ENCODE measurements at places on chromosomes 5 and 9.

DNA sequence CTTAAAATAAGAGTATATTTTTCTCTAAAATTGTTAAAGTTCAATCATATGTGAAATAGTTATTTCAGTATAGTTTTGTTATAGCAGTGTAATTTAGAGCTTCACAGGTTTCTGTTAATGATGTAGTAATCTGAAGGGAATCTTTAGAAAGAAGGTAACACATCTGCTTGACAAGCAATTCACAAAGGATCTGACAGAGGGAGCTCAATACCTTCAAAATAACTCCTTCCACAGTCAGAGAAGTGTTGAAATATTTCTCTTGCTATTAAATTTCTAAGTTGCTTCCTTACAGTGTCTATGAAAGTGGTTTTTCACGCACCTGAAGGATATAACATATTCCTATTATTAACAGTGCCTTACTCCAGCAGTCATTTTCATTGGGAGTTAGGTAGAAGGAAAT is 44.9 kb downstream of the SLC25A51 start:
- no peak for DNase-seq

DNA sequence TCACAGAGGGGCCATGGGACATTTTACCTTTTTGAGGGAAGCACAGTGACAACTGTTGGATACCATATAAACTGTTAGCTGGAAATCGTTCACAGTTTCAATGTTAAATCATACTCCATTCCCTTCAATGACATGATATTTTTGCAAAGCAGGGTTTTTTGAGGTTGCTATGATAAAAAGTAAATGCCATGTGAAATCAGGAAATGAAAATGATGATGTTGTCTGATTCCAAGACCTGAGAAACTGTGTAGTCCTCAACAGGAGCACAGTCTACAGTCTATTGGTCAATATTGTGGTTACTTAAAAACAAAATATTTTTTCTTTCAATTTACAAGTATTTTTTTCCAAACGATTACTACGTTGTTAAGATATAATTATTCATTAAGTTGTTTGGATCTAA is 24.0 kb upstream of the ADAM19 start:
- DNase-seq = no peak

DNA sequence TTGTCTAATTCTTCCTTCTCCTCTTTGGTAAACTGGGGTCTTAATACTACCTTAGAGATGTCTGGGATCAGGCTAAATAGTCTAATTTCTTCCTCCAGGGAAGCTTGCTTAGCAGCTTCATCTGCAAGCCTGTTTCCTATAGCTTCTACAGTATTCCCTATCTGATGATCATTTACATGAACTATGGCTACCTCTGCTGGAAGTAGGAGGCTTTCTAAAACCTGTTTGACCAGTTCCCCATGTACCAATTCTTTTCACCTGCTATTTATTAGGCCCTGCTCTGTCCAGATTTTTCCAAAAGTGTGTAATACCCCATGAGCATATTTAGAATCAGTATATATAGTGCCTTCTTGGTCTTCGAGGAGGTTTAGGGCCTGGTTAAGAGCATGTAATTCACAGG is 619.8 kb downstream of the HINT1 start:
- no peak for DNase-seq

DNA sequence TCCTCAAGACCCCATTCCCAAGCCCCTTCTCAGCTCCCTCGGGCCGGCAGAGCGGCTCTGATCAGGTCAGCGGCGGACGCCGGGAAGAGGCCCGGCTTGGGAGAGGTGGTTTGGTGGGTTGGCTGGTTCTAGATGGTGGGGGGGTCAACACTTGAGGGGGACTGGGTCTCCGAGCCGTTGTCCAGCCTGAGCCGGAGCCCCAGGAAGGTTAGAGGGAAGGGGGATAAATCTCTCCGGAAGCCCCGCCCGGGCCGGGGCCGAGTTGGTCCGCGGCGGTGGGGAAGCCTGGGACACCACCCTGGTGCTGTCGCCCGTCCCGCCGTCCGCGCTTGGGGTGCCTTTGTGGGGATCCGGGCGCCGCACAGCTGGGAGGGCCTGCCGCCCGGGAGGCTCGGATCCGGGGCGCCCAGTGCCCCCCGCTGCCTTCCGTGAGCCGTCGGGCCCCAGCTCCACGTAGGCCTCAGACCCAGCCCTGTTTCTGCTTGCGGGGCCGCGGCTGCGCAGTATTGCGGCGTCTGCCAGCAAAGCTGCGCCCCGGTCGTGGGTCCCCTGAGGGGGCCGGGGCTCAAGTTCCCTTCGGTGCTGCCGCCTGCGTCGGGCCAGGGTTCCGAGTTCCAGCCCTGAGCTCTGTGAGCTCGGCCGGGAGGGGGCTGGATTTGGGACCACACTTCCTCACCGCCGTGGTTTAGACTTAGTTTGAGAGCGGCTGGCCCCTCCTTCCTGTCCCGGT is 542 bp upstream of the TRIM52 start:
- peak; percentile 94 for DNase-seq

DNA sequence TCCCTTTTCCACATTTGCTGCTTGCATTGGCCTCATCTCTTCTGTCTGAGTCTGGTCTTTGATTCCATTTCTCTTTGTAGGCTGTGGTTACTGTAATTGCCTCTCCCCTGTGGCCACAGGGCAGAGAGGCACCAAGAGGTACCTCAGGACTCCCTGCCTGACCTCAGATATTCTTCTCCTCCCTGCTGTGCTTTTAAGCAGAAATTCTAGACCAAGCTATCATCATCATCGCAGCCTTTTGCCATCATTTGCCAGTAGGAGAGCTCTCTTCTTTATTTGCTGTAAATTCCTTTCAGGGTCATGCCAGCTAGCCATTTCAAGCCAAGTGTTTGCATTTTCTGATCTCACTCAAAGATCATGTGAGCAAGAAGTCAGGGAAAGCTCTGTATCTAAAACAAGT is 369.6 kb downstream of the ICE1 start:
- no peak for DNase-seq

GRCh38 chr9:1050125-1050895 is at the start of gene DMRT2:
Gene DMRT2 (plus strand): TSS chr9:1050357. CDS start chr9:1051614, 1,257 bp downstream.
- peak; percentile 84 for DNase-seq

DNA sequence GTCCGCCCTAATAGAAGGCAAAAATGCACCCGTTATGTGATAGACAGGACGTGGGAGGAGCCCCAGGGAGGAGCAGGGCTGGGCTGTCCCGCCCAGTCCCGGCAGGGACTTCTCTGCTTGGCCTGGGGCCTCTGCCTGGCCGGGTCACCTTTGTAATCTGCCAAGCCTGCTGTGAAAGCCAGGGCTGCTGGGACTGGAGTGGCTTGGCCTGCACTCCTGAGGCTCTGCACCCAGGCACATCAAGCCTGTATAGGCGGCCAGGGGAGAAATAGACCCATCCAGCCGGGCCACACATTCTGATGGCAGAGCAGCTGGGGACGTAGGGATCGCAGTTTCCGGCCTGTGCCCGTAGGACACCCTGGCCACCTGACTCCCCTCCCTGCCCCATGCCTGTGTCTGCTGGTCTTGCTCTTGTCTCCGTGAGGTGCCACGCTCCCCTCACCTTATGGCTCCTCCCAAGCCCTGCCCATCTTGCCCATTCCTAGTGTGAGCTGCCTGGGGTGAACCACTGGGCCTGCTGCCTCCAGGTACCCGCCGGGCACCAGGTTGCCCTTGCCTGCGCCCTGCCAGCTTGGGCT is 28.1 kb downstream of the DYNC2I2 start:
- no peak for DNase-seq

DNA sequence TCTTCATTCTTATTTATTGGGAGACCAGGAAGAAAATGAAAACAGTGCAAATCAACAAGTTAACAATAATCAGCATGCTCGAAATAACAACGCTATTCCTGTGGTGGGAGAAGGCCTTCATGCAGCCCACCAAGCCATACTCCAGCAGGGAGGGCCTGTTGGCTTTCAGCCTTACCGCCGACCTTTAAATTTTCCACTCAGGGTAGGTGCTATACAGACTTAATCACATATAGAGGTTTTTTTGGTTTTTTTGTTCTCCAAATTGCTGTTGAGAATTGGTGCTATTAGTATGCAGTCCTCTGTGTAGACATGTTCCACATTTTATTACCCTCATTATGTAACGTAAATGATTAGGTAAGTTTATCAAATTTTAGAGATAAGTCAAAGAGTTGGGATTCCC is 30.3 kb upstream of the ROPN1L start:
- DNase-seq = no peak

GRCh38 chr9:2810420-2811075 is 33.3 kb downstream of the PUM3 start:
- no peak for DNase-seq

GRCh38 chr5:115342590-115343377 is 46.3 kb upstream of the CCDC112 start:
- DNase-seq = no peak

- DNase-seq = no peak
Observed at GRCh38 chr5:178531786-178532185, 58.4 kb downstream of the COL23A1 start.

DNA sequence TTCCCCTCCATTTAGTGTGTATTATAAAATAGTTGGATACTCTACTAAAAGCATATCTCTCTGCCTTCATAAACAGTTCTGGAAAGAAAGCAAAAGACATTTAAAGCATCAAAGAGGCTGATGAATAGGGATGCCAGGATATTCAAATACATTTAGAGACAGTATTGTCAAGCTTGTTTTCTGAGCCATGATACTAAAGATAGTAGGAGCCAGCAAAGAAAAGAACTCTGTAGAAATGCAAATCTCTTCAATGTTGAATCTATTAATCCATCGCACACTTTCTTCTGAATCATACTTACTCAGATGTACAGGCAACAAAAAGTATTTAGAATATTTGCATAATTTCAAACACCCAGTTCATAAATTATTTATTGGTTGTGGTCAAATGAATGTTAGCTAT is 207.1 kb upstream of the MEF2C start:
- DNase-seq = no peak

DNA sequence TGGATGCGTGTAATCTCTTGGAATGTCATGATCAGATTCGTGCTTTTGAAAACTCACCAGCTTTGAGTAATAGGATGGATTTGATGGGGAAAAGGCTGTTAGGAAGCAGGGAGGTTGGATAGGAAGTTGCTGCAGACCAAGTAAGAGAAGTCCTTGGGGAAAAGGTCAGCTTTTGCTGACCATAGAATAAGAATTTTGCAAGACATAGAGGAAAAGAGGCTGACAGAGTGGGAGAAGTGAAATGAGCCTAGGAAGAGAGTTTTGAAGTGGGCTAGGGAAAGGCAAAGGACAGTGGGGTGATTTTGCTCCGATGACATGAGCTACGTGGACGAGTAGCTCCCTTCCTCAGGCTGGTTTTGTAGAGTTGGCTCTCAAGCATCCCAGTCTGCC is 31.5 kb downstream of the RHOBTB3 start:
- DNase-seq = no peak

- DNase-seq = no peak
Observed at GRCh38 chr9:99713838-99714306, 107.8 kb upstream of the NR4A3 start.

All from lower leg skin (tissue), 4 donors.